ENCODE measurements at places on chromosomes 12 and 14. TPM values are rescaled to one million over a fixed set of nuclear protein-coding genes. Genes with fewer than 3 reads are reported as not detected.

Gene TC2N
- total RNA-seq = 0.77 TPM

Gene HHIPL1
- 0.20 TPM for total RNA-seq

Gene OLR1
- 0.73 TPM for total RNA-seq

Gene NABP2
- 55.6 TPM for total RNA-seq

All from A549 treated with Hydrocortisone at 1 μM for 4 hours (cell line).